ENCODE measurements at places on chromosomes 2 and 18.

GRCh38 chr2:146246736-146247523, 1597.9 kb upstream of the ACVR2A start:
- no peaks in the 10 kb centered on the region for H3K4me1 ChIP-seq
- DNase-seq, result no peak
- H3K36me3 ChIP-seq, result no peaks in the 10 kb centered on the region
- no peak overlapping the region for H3K27ac ChIP-seq

DNA sequence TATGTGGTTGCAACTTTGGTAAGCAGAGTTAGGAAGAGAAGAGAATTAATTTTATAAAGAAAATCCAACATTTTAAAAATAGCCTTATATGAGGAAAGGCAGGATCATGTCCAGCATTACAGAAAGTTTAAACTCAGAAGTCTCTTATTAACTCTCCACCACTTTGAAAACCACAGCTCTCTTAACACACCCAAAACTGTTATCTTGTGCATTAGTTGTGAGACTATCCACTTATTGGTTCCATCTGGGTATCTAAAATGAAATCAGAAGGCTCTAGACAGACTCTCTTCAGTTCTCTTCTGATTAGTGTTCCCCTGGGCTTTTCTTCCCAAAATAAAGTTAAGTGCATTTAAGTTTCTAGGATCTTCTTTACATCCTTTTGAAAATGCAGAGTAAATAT, 251.5 kb downstream of the TXNL1 start:
- H3K4me1 ChIP-seq, result no peaks in the 10 kb centered on the region
- no peaks in the 10 kb centered on the region for H3K27me3 ChIP-seq
- no peaks in the 10 kb centered on the region for H3K36me3 ChIP-seq
- no peak for DNase-seq
- H3K4me3 ChIP-seq, result no peak overlapping the region

DNA sequence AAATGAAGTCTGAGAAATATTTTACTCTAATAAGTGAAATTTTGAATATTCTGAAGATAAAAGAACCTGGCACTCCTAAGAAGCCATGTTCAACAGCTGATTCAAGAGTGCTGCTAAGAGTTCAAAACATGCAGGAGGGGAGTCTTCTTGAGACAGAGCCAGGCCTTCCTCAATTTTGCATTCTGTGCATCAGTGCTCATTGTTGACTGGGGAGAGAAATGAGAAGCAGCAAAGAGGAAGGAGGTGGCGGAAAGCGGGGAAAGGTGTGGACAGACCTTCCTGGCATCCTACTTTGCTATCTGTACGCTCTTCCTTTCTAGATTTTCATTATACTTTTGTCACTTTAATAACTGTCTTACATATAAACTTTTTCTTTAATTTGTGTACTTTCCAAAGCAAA, 29.7 kb upstream of the TXNDC2 start:
- no peaks in the 10 kb centered on the region for H3K36me3 ChIP-seq
- H3K27ac ChIP-seq, result no peak overlapping the region
- H3K27me3 ChIP-seq, result peaks cover 9% of the 10 kb centered on the region
- peaks cover 3% of the 10 kb centered on the region for H3K4me1 ChIP-seq

DNA sequence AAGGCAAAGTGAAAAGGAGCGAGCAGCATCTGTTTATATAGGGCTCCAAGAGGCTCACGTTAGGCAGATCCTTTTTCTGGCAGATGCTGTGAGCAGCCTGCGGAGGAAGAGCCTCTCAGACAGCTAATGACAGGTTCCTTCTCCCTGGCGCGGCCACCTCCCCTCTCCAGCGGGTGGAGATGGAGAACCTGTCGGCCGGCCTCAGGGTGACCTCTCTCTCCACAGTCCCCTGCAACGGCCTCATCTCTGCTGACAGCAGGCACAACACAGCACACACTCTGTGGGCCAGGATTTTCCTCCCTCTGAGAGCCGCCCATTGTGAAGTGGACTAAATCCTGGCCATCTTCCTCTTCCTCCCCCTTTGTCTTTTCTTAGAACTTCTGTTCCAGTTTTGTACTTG, 119.8 kb downstream of the PRKCE start:
- H3K4me1 ChIP-seq, result no peaks in the 10 kb centered on the region
- no peak overlapping the region for H3K27ac ChIP-seq
- no peak for DNase-seq
- no peaks in the 10 kb centered on the region for H3K27me3 ChIP-seq

- no peak for DNase-seq
- no peaks in the 10 kb centered on the region for H3K4me1 ChIP-seq
- H3K4me3 ChIP-seq, result no peak overlapping the region
- no peak overlapping the region for H3K27ac ChIP-seq
- peaks cover 11% of the 10 kb centered on the region for H3K27me3 ChIP-seq
- H3K36me3 ChIP-seq, result no peaks in the 10 kb centered on the region
Measured at GRCh38 chr2:7356909-7357584, 439.8 kb downstream of the RNF144A start.

DNA sequence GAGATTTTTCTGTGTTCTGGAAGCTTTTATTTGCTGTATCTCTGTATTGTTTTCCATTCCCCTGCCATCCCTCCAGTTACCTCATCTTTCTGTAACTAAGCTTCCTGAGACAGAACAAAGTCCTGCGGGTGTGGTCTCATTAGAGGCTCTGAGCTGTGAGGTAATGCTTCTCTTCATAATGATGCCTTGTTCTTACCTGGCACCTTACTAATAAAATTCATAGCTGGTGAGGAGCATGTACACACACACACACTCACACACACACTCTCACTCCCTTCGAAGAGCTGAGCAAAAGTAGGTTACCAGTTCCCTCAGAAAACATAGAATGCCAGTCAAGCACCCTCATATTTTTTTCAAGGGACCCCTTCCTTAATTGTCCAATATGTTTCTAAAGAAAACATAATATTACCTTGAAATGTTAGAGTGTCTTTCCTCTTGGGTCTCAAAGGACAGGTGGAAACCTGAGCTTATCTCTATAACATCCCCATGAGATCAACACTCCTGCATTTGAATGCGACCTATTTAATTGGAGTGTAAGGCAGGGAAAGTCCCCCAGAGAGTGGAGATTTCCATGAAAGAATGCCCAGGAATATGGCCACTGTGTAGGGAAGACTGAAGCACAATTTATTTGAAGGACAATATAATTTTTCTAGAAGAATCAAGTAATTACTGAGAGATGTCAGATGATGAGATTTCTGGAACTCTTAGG, 161.6 kb upstream of the NCK2 start:
- H3K4me1 ChIP-seq, result no peaks in the 10 kb centered on the region
- peaks cover 10% of the 10 kb centered on the region for H3K36me3 ChIP-seq
- no peak overlapping the region for H3K4me3 ChIP-seq
- H3K27me3 ChIP-seq, result peaks cover 15% of the 10 kb centered on the region

GRCh38 chr2:134195341-134195740, 58.5 kb upstream of the MGAT5 start:
- DNase-seq, result no peak
- no peak overlapping the region for H3K27ac ChIP-seq
- H3K27me3 ChIP-seq, result no peaks in the 10 kb centered on the region
- peaks cover 54% of the 10 kb centered on the region for H3K4me1 ChIP-seq
- H3K4me3 ChIP-seq, result no peak overlapping the region
- no peaks in the 10 kb centered on the region for H3K36me3 ChIP-seq

DNA sequence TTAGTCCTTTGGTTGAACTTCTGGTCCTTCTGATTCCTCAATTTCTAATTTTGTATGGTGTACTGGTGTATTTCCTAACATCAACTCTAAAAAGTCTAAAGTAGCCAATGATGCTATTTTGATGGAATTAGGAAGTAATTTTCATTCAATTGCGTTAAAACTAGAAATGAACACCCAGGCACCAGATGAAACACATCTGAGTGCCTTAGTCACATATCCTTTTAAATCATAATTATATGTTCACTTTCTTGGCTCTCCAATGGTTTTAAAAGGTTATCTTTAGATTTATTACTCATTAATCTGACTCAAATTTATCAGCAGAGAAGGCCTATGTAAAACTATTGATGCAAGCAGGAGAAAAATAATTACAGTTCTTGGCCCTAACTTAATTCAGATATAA, 119.7 kb downstream of the GAREM1 start:
- no peak overlapping the region for H3K27ac ChIP-seq
- peaks cover 3% of the 10 kb centered on the region for H3K27me3 ChIP-seq
- no peaks in the 10 kb centered on the region for H3K36me3 ChIP-seq
- H3K4me3 ChIP-seq, result no peak overlapping the region
- no peaks in the 10 kb centered on the region for H3K4me1 ChIP-seq
- DNase-seq, result no peak

GRCh38 chr2:47005687-47006086, 90.1 kb upstream of the MCFD2 start:
- H3K36me3 ChIP-seq, result no peaks in the 10 kb centered on the region
- no peak overlapping the region for H3K27ac ChIP-seq
- no peak for DNase-seq
- H3K27me3 ChIP-seq, result no peaks in the 10 kb centered on the region
- H3K4me3 ChIP-seq, result no peak overlapping the region

DNA sequence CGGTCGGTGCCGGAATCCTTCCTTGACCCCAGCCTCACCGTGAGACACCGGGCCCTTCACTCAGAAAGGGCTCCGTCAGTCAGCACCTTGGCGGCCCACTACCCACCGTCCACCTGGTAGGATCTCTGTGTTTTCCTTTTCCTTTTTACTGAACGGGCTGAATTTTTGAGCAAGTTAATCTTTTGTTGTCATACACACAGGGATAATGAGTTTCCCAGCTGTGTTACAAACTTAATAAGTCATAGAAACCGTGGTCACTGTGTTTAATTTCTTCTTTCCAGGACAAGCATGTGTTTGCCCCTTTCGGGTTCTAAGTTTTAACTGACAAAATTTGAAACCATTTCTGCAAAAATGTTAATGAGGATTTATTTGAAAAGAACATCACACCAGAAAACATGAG, 39.0 kb upstream of the TPO start:
- no peak overlapping the region for H3K4me3 ChIP-seq
- H3K36me3 ChIP-seq, result no peaks in the 10 kb centered on the region
- DNase-seq, result no peak
- no peak overlapping the region for H3K27ac ChIP-seq
- no peaks in the 10 kb centered on the region for H3K27me3 ChIP-seq
- no peaks in the 10 kb centered on the region for H3K4me1 ChIP-seq

GRCh38 chr2:205969584-205969983, 116.4 kb downstream of the INO80D start:
- H3K4me3 ChIP-seq, result no peak overlapping the region
- DNase-seq, result no peak
- H3K27ac ChIP-seq, result no peak overlapping the region
- peaks cover 32% of the 10 kb centered on the region for H3K27me3 ChIP-seq

- no peaks in the 10 kb centered on the region for H3K4me1 ChIP-seq
- peaks cover 49% of the 10 kb centered on the region for H3K27me3 ChIP-seq
- peaks cover 21% of the 10 kb centered on the region for H3K36me3 ChIP-seq
- H3K4me3 ChIP-seq, result no peak overlapping the region
- no peak overlapping the region for H3K27ac ChIP-seq
Measured at GRCh38 chr2:197668296-197668695, 7.1 kb downstream of the RFTN2 start.

GRCh38 chr18:50038448-50038847, 156.5 kb downstream of the MYO5B start:
- H3K27me3 ChIP-seq, result peaks cover 26% of the 10 kb centered on the region
- H3K4me3 ChIP-seq, result no peak overlapping the region
- DNase-seq, result no peak

- no peaks in the 10 kb centered on the region for H3K36me3 ChIP-seq
- no peaks in the 10 kb centered on the region for H3K4me1 ChIP-seq
- H3K27me3 ChIP-seq, result peaks cover 6% of the 10 kb centered on the region
- H3K4me3 ChIP-seq, result no peak overlapping the region
- no peak overlapping the region for H3K27ac ChIP-seq
Measured at GRCh38 chr2:75342504-75343175, 143.3 kb upstream of the TACR1 start.

DNA sequence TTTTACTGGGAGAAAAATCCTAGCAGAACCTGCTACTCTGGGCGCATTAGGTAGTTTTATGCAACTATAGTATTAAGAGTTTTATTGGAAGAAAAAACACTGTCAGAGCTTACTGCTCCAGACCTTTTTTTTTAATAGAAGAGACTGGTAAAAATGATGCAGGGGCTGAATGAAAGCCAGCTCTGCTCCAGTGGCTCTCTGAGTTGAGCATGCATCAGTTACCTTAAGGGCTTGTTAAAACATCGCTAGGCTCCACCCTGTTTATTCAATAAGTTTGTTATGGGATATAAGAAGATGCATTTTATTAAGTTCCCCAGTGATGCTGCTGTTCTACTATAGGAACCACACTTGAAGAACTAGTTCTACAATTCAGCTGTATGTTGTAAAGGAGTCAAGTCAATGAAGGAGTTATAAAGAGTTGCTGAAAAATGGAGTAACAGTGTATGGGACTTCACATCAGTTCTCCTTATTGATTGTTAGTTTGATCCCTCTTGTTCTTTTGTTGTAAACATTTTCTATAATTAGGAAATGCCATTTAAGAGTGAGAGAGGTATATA, 13.2 kb downstream of the SNRPG start:
- H3K27ac ChIP-seq, result no peak overlapping the region
- peaks cover 11% of the 10 kb centered on the region for H3K4me1 ChIP-seq
- no peak overlapping the region for H3K4me3 ChIP-seq
- H3K27me3 ChIP-seq, result no peaks in the 10 kb centered on the region
- DNase-seq, result no peak

GRCh38 chr18:3388980-3389379, 61.0 kb upstream of the TGIF1 start:
- H3K36me3 ChIP-seq, result peaks cover 7% of the 10 kb centered on the region
- H3K27me3 ChIP-seq, result peaks cover 9% of the 10 kb centered on the region
- no peak overlapping the region for H3K4me3 ChIP-seq
- no peak overlapping the region for H3K27ac ChIP-seq

- DNase-seq, result no peak
- H3K4me3 ChIP-seq, result no peak overlapping the region
- no peak overlapping the region for H3K27ac ChIP-seq
- H3K4me1 ChIP-seq, result no peaks in the 10 kb centered on the region
Measured at GRCh38 chr2:40432921-40433483, 18.9 kb downstream of the SLC8A1 start.
